ENCODE measurements at places on chromosomes 1 and 21.

DNA sequence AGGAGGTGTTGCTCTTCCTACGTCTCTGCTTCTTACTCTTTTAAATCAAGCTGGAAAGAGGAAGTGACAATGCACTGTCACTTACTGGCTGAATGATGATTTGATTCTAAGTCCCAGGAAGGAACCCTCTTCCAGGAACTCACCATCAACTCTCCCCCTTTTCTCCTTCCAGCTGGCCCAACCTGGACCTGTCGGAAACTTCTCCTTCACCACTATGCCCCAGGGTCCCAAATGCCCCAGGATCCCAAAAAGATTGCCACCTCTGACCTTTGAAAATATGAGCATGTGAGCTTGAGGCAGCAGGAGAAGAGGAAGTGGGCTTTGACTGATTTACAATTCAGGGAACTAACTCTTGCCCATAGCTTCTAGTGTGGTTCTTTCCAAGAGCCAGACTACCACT is 5.3 kb upstream of the ADAMTS5 start:
- peak; percentile 81 for DNase-seq

- DNase-seq, result no peak
Observed at GRCh38 chr1:26811057-26811456, 15.4 kb upstream of the ZDHHC18 start.

GRCh38 chr1:41666981-41667631 is 182.6 kb upstream of the EDN2 start:
- DNase-seq, result no peak

GRCh38 chr1:246878551-246878950 is 53.2 kb downstream of the AHCTF1 start:
- DNase-seq, result no peak

DNA sequence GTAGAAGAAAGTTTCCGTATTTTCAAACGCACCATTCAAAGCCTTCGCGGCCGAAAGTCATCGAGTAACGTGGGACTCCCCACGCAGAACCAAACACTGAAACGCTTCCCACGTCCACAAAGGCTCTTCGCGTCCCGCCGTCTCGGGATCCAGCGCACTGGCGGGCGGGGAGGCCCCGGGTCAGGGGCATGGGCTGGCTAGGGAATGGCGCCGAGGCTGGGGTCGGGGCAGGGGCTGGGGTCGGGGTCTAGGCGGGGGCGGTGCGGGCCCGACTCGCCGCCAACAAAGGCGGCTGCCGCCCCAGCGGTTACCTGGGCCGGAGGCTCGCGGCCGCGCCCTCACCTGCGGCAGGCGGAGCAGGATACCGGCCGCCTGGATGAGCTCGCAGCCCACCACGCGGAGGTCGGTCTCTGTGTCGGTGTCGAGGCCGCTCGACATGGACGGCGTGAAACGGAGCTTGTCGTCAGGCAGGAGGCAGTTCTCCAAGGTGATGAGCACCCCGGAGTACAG is 403 bp downstream of the CCNL2 start:
- DNase-seq, result peak; percentile 39

GRCh38 chr21:39611551-39612190 is 1.1 kb upstream of the B3GALT5 start:
- peak; percentile 4 for DNase-seq

- peak; percentile 23 for DNase-seq
Observed at GRCh38 chr1:41122851-41123518, 101.5 kb upstream of the SLFNL1 start.

- no peak for DNase-seq
Observed at GRCh38 chr1:204887846-204888245, 17.2 kb downstream of the NFASC start.

DNA sequence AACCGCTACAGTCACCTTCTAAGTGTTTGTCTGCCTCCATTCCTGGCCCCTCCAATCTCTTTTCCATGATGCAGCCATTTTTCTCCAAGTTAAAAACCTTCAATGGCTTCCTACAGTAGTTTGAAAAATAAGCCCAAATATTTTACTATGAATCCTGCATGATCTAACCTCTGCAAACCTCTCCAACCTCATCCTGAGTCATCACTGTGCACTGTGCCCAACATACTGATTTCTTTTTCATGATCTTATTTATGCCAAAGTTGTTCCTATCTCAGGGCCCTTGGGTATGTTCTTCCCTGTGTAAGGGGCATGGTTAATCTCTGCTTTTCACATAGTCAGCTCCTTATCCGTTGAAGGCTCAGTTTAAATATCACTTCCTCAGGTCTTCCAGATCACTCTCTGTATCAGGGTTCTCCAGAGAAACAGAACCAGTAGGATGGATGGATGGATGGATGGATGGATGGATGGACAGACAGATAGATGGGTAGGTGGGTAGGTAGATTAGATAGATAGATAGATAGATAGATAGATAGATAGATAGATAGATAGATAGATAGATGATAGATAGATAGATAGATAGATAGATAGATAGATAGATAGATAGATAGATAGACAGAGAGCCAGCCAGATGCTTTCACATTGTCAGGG is 18.1 kb upstream of the PTPN14 start:
- DNase-seq, result no peak

- DNase-seq, result peak; percentile 28
Observed at GRCh38 chr1:169106921-169107602, 572 bp downstream of the ATP1B1 start.

GRCh38 chr1:235910357-235911299 is 43.9 kb upstream of the LYST start:
- DNase-seq, result peak; percentile 91

GRCh38 chr1:172498857-172499256 is 34.1 kb upstream of the SUCO start:
- DNase-seq, result peak; percentile 81

DNA sequence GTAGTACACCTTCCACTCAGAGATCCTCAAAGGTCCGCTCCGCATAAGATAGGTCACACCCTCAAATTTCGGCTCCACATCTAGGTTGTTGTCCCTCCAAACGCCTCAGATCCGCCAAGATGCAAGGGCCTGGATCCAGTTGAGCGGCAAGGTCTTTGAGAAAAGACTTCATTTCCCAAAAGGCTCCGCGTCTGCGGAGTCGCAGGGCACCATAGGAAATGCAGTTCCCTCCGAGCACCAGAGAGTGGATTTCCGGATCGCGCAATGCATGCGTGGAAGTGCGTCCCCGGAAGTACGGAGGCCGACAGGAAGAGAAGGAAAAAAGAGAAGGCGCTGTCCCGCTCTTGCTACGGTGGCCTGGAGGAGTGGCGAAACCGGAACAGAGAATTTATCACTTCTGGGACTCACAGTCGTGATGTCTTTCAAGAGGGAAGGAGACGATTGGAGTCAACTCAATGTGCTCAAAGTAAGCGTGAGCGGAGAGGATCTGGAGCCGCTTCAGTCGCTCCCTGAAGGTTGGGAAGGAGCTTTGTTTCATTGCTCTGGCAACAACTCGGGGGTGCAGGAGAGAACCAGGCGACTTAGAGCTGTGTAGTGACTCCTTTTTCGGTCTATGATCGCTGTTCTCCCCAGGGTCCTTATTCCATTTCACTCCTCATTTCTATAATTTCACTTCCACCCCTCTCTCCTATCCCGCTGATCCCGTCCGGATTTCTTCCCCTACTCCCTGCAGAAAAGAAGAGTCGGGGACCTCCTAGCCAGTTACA is at the start of the genes LYSMD1 and SCNM1:
Gene LYSMD1 (minus strand): TSS at position 165 of the 767 bp plus-strand sequence. CDS start 644 bp downstream, outside the sequence.
Gene SCNM1 (plus strand): TSS at position 407 of the 767 bp plus-strand sequence. CDS start 9 bp downstream, at position 416.
- peak; percentile 99 for DNase-seq

DNA sequence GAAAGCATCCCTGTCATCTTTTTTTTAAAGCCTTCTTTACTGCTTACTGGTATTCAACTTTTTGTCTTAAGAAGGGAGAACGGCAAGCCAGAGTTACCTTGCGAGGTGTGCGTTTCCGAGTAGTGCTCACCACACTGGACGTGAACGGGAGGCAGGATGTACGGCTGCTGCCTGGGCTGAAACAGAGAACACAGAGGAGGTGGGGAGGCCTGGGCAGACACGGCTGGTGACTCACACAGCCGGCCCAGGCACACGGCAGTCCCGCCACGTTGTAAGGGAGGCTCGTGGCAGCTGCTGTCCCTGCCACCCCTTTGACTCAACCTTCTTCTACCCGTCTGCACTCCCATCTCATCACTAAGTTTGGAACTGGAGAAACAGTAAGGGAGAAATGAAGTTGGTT is 105.8 kb downstream of the SMYD2 start:
- no peak for DNase-seq
